ENCODE measurements at places on chromosomes 5 and 9. TPM values are rescaled to one million over a fixed set of nuclear protein-coding genes. Genes with fewer than 3 reads are reported as not detected.

TAF11L6 gene
- total RNA-seq, result not detected

MEIKIN gene
- total RNA-seq, result not detected

LHX3 gene
- not detected for total RNA-seq

ENTPD8 gene
- 0.07 TPM for total RNA-seq

PCDHGA6 gene
- 1.3 TPM for total RNA-seq

ZNF454 gene
- 0.40 TPM for total RNA-seq

CCL21 gene
- total RNA-seq, result not detected

RICTOR gene
- 31.7 TPM for total RNA-seq

GLRA1 gene
- total RNA-seq, result not detected

IL9 gene
- total RNA-seq, result not detected

TTC23L gene
- under 0.01 TPM for total RNA-seq

NMUR2 gene
- not detected for total RNA-seq

GNA14 gene
- 3.2 TPM for total RNA-seq

DMRTA1 gene
- total RNA-seq, result 0.35 TPM

IFNB1 gene
- total RNA-seq, result not detected

DPP7 gene
- 133 TPM for total RNA-seq

ZNF462 gene
- 8.5 TPM for total RNA-seq

PTGS1 gene
- 14.4 TPM for total RNA-seq

GARIN3 gene
- total RNA-seq, result not detected

FBP2 gene
- total RNA-seq, result not detected
